Activated CD8-positive, alpha-beta memory T cell treated with anti-CD3 and anti-CD28 coated beads for 1 hour (primary cell): ENCODE measurements at places on chromosomes 3 and 15.

GRCh38 chr3:135175728-135176277, 380.7 kb downstream of the EPHB1 start:
- DNase-seq: no peak

GRCh38 chr15:48112242-48112641, 8.5 kb upstream of the SLC24A5 start:
- DNase-seq: no peak

GRCh38 chr15:99322643-99323405, 71.5 kb downstream of the LRRC28 start:
- no peak for DNase-seq

DNA sequence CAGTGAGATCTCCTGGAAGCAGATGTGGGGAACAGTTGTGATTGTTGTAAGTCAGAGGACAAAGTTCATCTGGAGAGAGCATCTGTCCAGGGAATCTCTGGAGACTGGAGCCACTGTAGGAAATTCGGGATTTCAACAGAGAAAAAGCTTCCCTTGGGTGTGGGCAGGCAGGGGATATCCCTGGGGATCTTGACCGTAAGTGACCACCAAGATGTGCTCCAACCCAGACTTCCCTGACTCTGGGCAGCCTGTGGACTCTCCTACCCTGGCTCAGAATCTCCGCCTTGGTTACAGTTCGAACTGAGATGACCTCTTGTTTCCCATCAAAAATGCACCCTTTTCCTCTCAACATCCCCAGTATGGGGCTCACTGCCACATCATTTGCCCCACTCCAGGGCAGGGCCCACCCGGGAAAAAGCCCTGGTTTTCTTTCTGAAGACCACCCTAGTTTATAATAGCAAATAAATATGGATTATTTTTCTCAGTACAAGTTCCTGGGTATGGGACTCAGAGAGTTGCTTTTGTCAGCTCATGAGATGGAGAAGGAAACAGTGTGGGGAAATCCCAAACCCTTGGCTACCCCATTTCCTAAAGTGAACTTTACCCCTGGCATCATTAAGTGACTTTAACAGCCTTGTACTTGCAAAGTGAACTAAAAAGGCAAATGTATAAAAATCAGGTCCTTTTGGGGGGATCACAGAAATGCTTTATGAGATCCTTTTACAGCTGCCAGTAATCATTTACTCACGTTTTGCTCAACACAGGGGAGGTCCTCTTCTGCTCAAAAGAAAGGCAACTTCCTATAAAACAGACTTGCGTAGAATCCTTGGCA, 89.9 kb downstream of the CCNL1 start:
- DNase-seq: no peak

DNA sequence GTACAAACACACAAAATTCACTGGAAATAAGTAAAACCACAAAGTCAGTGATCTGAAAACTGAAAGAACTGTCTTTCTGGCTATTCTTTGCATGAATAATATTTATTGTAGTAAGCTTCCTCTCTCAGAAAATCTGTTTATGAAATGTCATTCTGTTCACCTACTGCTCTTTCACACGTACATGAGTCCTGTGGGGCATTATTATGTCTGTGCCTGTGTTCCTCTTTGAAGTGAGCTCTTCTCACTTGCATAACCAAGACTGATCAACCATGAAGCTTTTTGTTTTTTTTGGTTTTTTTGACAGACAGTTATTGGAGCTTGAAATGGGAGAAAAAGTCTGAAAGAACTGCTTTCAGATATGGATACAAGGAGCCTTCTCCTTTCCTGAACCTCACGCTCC, 195.8 kb downstream of the PLCH1 start:
- DNase-seq: no peak

DNA sequence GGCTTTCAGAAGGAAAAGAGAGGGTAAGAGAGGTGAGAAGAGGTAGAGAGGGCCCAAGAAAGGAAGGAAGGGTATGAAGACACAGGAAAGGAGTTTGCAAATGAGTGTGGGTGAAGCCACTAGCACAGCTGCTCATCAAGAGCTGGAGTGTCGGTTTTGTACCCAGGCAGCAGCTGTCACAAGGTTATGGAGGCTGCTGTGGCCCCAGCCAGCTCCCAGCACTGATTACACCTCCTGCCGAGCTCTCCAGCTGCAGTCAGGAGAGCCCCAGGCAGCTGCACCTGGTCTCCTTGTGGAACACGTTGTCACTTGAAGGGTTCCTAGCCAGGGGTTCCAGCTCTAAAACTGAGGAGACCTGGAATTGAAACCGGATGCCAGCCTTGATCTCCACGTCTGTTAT, 60.4 kb upstream of the CHD2 start:
- no peak for DNase-seq
